Spinal cord (tissue), 10 donors: ENCODE measurements at places on chromosomes 6 and 20. TPM values are rescaled to one million over a fixed set of nuclear protein-coding genes. Genes with fewer than 3 reads are reported as not detected.

DNA sequence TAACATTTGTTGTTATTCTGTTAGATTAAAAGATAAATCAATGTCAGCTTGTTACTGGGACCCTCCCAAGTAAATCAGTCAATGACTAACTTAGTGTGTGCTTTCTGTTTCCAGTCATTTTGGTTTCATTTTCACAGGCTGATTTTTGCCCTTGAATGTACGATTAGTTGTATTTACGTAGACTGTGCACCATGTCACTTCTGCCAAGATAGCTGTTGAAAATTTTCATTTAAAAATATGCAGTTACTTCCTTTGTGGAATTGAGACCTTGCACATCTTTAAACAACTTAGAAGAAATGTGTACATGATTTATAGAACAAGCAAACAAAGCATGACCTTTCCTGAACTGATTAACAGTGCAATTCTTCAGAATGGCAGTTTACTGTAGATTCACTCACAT lies 944.8 kb upstream of the CITED2 start:
- DNase-seq: peak; percentile 8

DNA sequence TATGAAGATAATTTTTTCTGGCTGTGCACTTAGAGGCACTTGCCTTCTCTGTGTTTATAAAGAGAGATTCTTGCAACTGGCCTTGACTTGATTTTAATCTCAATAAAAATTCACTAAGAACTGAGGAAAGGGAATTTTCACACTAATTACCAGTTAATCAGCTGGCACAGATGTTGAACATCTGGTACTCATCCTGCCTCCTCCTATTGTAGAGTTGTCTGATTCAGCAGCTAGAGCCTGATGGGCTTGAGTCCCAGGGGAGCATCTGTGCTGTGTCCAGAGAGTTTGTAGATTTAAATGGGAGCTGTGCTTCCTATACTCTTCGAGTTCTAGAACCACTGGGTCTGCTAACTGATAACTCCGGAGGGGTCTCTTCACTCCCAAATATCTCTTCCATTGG lies 284.4 kb upstream of the RNF24 start:
- peak; percentile 27 for DNase-seq

DNA sequence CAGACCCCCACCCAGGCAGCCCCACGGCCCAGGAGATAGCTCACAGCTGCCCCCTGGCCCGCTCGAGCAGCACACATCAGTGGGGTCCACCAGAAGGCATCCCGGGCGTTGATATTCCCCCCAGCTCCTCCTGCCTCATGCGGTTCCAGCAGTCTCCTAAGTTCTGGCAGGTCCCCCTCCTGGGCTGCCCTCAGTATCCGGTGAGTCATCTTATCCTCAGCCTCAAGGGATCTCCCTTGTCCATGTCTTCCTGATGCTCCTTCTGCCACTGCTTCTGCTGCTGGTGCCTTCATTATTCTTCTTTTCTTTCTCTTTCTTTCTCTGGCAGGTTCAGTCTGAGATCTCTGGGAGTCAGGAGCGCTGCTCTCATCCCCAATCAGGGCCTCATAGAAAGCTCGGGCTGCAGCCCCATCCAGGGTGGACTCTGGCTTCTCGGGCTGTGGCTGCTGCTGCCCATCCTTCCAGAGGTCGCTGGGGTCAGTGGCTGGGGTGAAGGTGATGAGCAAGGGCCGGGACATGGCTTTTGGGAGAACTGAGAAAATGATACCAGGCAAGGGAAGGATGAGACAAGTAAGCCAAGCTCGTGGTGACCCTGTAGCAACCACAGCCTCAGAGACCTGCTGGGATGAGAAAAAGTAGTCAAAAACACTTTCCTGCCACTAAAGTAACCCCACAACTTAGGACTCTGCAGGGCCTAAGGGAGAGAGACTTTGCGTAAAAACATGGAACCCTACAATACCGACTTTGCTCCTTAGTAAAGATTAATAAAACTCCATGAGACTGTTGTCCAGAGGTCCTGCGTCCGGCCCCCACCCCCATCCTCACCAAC lies 622 bp downstream of the GPANK1 start:
- no peak for DNase-seq

GRCh38 chr20:38554986-38555385 lies 26.0 kb upstream of the ADIG start:
- no peak for DNase-seq

DNA sequence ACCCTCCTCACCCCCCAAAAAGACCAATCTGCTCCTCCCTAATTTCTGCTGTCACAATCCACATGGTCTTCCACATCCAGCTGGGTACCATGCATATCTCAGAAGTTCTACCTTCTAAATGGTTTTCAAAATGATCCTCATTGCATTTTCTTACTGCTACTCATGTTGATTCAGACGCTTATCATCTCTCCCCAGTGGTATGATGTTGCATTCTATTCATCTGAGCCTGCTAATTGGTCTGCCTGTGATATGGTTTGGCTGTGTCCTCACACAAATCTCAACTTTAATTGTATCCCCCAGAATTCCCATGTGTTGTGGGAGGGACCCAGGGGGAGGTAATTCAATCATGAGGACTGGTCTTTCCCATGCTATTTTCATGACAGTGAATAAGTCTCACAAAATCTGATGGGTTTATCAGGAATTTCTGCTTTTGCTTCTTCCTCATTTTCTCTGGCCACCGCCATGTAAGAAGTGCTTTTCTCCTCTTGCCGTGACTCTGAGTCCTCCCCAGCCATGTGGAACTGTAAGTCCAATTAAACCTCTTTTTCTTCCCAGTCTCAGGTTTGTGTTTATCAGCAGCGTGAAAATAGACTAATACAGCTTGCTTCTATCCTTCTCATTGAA lies 41.4 kb upstream of the CLIC5 start:
- DNase-seq: no peak

- no peak for DNase-seq
These were observed at the start of gene ADGRG6 for GRCh38 chr6:142301651-142302391. Gene ADGRG6 (plus strand): TSS chr6:142302007. CDS start chr6:142302330, 323 bp downstream.

DNA sequence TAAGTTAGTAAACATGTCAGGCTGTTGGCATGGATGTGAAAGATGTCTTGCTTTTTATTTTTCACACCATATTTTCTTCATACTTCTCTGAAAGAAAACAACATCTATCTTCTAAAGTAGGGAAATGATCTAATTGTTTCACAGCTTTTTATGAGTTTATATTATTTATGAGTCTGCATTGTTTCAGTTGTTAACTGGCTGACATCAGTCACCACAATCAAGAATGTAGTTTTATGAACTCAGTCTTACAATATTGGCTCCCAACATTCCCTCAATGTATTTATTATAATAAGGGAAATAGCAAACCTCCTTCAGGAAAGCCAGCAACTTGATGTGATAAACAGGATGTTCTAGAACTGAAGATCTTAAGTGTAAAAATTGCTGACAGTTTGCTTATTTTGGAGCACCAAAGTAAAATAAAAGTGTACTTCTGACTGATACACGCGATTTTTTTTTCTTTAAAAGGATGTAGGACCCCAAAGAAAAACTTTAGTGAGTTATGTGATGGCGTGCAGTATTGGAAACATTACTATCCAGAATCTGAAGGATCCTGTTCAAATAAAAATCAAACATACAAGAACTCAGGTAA lies 106.0 kb downstream of the ADGRG6 start:
- DNase-seq: no peak

DNA sequence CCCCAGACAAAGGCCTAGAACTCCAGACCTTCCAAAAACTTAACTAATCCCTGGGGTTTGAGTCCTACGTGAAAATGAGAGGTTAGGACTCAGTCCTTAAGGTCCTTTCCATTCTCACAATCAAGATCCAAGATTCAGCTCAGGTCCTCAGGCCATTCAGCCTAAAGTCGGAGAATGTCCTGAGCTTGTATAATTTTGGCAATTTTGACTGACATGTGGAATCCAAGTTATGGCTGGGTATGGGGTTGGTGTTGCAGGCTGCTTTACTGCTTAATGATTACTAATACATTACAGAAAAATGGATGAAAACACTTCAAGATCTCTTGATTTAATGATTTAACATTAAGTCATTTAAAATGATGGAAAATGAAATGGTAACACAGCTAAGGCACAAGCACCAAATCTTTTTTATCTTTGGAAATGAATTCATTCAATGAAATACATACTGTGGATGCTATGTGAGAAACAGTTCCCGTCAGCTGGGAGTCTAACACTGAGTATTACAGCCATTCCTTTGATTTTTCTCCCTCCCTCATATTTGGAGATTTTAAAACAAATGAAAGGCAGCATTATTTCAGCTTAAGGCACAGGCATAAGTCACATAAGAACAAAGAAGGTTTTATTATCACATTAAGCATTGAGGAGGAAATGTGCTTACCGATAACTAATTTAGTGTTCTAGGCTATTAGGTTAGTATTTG lies 1.3 kb downstream of the ARHGAP18 start:
- no peak for DNase-seq

- no peak for DNase-seq
These were observed 48.8 kb downstream of the PRR18 start for GRCh38 chr6:166259296-166259977.

GRCh38 chr6:156058356-156058755 lies 602.7 kb upstream of the NOX3 start:
- no peak for DNase-seq

- DNase-seq: no peak
These were observed 165.1 kb downstream of the PREX1 start for GRCh38 chr20:48662711-48663110.

GRCh38 chr6:125107896-125108295 lies 45.7 kb upstream of the TPD52L1 start:
- no peak for DNase-seq

GRCh38 chr6:16690608-16691142 lies 70.6 kb downstream of the ATXN1 start:
- no peak for DNase-seq

DNA sequence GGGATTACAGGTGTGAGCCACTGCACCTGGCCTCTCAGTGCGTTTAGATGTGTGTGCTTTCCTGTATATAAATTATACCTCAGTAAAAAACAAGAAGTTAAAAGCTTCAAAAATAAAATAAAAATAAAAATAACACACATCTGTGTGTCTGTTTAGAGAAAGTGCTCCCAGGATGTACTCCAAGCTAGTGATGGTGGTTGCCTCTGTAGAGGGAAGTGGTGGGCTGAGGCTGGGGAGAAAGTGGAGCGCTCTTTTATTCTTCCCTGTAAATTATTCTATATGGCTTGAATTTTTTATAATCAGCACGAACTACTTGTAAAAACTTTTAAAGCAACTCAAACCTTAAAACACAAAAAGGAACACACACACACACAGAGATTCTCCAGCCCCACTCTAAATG lies 29.0 kb downstream of the PTGIS start:
- DNase-seq: no peak

Gene ADISSP
- polyA plus RNA-seq: 47.6 TPM

Gene BMP6
- 13.6 TPM for polyA plus RNA-seq

Gene TTPAL
- polyA plus RNA-seq: 15.9 TPM

Gene STX11
- 1.0 TPM for polyA plus RNA-seq

Gene CCM2L
- polyA plus RNA-seq: 6.4 TPM

Gene TPX2
- 25.4 TPM for polyA plus RNA-seq

Gene CPNE5
- polyA plus RNA-seq: 88.4 TPM

Gene PROKR2
- 2.2 TPM for polyA plus RNA-seq

Gene SAMHD1
- 45.1 TPM for polyA plus RNA-seq

Gene DEF6
- 6.7 TPM for polyA plus RNA-seq

Gene HLA-DQA2
- polyA plus RNA-seq: 0.43 TPM

Gene TREML1
- polyA plus RNA-seq: 1.9 TPM
